ENCODE measurements at places on chromosomes 5 and 9. TPM values are rescaled to one million over a fixed set of nuclear protein-coding genes. Genes with fewer than 3 reads are reported as not detected.

- H3K36me3 ChIP-seq: peaks cover 23% of the 10 kb centered on the region
- DNase-seq: no peak
- no peaks in the 10 kb centered on the region for H3K4me1 ChIP-seq
- no peak overlapping the region for H3K27ac ChIP-seq
- H3K4me3 ChIP-seq: no peak overlapping the region
- no peaks in the 10 kb centered on the region for H3K27me3 ChIP-seq
These were observed 16.9 kb downstream of the PHF19 start for GRCh38 chr9:120860083-120860482.

DNA sequence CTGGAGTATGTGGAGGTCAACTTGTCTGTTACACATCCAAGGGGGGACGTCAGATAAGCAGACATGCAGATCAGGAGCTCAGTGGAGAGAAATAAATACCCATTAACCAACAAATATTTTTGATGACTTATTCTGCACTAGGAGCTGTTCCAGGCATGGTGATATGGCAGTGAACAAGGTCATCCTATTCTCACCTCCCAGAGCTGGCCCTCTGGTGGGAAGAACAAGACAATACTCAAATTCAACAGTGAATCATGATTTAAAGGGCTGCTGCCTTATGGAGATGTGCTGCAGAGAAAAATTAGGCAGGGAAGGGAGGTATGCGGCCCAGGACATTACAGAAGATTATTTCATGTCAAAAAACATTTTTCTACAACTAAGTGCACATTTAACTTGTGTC, 36.5 kb downstream of the SYK start:
- H3K36me3 ChIP-seq: no peaks in the 10 kb centered on the region
- no peaks in the 10 kb centered on the region for H3K4me1 ChIP-seq
- DNase-seq: peak; percentile 27
- no peak overlapping the region for H3K4me3 ChIP-seq

DNA sequence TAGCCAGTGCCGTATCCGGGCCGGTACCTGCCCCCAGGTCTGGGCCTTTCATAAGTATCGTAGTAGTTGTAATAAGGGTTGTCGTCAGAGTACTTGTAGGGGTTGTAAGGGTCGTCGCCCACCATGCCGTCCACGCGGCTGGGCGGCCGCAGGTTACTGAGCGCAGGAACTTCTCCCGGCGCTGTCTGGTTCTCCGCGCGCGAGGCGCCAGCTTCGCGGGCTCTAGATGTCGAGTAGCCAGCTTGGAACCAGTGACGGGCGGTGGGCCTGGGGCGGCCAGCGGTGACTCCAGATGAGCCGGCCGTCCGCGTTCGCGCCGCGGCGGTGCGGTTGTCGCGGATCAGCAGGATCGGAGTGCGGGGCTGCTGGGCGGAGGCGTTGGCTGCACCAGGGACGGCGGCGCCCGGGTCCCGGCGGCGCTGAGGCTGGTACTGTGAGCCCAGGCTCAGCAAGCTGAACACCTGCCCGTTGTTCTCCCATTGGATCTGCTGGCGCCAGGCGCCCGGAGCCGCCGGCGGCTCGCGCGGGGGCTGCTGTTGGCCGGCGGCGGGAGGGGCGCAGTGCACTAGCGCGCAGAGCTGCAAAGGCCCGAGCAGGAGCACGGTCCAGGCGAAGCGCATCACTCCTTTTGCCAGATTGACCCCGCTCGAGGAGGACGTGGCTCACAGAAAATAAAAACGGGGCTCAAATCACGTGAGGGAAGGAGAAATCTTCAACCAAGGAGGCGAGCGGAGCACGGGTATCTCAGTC, 518 bp downstream of the LOX start:
- DNase-seq: peak; percentile 84
- H3K4me3 ChIP-seq: peak overlapping the region; percentile 83
- H3K27ac ChIP-seq: no peak overlapping the region

Gene GPR21
- total RNA-seq: not detected

DNA sequence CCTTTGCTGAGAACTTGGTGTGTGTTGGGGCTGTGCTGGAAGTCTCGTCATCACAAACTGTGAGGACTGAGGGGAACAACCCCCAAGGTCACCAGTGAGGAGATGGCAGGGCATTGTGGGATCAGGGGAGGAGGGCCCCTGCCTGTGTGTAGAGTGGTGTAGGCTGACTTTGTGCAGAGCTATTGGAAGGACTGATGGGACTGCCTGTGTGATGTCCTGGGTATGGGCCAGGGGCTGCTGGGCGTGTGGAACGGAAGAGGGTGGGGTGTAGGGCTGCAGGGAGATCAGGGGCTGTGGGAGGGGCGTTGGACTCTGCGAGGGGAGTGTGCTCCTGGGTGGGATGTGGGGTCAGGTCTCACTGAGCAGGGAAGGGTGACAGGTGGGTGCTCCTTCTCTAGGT, 3.6 kb downstream of the WNK2 start:
- no peak for DNase-seq
- no peak overlapping the region for H3K27ac ChIP-seq
- peaks cover 3% of the 10 kb centered on the region for H3K4me1 ChIP-seq
- no peak overlapping the region for H3K4me3 ChIP-seq
- no peaks in the 10 kb centered on the region for H3K36me3 ChIP-seq
- peaks cover 27% of the 10 kb centered on the region for H3K27me3 ChIP-seq

Gene OR1B1
- total RNA-seq: not detected

Gene LCN12
- total RNA-seq: 3.8 TPM

GRCh38 chr5:180126716-180127681, 55.4 kb upstream of the RNF130 start:
- DNase-seq: peak; percentile 80
- H3K36me3 ChIP-seq: no peaks in the 10 kb centered on the region
- H3K4me3 ChIP-seq: no peak overlapping the region
- no peak overlapping the region for H3K27ac ChIP-seq

Gene ANP32B
- total RNA-seq: 145 TPM

DNA sequence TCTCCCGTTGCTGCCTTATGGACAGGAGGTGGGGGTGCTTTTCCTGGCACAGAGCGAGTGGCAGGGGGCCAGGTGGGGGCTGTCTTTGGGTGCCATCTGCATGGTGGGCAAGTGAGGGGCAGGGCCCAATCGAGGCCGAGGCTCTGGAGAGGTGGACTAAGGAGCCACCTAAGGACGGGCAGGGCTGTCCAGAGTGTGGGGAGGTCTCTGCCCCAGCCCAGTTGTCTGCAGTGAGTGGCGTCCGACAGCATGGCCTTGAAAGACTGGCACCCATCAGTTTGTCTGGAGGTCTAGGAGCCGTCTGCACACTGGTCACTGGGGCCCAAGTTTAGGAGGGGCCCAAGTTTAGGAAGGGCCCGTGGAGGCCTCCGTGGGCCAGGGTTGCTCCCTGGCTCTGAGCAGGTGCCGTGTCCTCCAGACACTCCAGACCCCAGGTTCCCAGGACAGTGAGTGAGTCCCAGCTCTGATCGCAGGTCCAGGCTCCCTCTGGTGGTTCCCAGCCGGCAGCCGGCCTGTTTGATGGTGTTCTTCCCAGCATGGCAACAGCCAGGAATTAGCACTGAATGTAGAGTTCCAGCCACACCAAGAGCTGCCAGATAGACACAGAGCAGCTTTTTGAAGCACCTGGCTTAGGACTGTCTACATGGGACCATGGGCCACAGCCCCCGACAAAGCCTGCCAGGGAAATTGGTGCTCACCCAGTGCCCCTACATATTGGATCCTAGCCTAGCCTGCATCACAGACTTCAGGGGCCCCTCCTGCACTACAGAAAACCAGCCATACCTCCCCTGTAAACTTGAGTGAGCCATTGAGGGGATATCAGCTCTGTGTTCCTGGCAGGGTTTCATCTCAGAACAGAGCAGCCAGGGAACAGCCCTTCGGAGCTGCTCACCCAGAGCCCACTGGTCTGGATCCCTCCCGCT, 120.9 kb downstream of the WNK2 start:
- H3K27ac ChIP-seq: no peak overlapping the region
- no peak overlapping the region for H3K4me3 ChIP-seq
- H3K27me3 ChIP-seq: no peaks in the 10 kb centered on the region
- no peaks in the 10 kb centered on the region for H3K4me1 ChIP-seq

Data from endodermal cell (in vitro differentiated cells).